Fibroblast of villous mesenchyme (primary cell): ENCODE measurements at places on chromosomes 5 and 9. TPM values are rescaled to one million over a fixed set of nuclear protein-coding genes. Genes with fewer than 3 reads are reported as not detected.

The PRSS3 gene
- 3.9 and 12.9 TPM in 2 replicates for total RNA-seq

GRCh38 chr5:34930462-34930844 is 1.1 kb downstream of the DNAJC21 start:
- peak; percentile 79 for DNase-seq

- peak; percentile 23 for DNase-seq
Measured at GRCh38 chr5:43312699-43313034, 545 bp downstream of the HMGCS1 start.

The PCDHGB4 gene
- total RNA-seq = 11.0 and 13.4 TPM in 2 replicates

The SLC1A1 gene
- total RNA-seq = 17.7 and 34.1 TPM in 2 replicates

The TNC gene
- total RNA-seq = 371 and 386 TPM in 2 replicates

- DNase-seq = no peak
Measured at GRCh38 chr5:143217804-143218160, 185.7 kb downstream of the NR3C1 start.

DNA sequence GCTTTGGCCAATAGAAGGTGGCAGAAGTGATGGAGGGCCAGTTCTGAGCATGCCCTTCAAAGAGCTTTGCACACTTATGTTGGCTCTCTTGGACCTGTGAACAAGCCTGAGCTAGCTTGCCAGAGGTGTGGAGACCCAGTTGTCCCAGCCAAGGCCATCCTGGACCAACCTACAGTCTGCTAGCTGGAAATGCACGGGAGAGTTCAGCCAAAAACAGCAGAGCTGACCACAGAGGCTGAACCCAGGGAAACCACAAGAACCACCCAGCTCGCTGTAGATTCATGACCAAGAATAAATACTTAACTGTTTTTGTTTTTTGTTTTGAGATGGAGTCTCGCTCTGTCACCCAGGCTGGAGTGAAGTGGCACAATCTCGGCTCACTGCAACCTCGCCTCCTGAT is 65.4 kb upstream of the HAND1 start:
- peak; percentile 10 for DNase-seq

GRCh38 chr9:79977074-79977435 is 405.3 kb downstream of the TLE4 start:
- DNase-seq = no peak

- no peak for DNase-seq
Measured at GRCh38 chr9:36402536-36402935, 2.5 kb upstream of the RNF38 start.

The PLPP7 gene
- 8.2 and 10.0 TPM in 2 replicates for total RNA-seq

- DNase-seq = peak; percentile 72
Measured at GRCh38 chr9:116144038-116144437, 9.6 kb upstream of the PAPPA start.

DNA sequence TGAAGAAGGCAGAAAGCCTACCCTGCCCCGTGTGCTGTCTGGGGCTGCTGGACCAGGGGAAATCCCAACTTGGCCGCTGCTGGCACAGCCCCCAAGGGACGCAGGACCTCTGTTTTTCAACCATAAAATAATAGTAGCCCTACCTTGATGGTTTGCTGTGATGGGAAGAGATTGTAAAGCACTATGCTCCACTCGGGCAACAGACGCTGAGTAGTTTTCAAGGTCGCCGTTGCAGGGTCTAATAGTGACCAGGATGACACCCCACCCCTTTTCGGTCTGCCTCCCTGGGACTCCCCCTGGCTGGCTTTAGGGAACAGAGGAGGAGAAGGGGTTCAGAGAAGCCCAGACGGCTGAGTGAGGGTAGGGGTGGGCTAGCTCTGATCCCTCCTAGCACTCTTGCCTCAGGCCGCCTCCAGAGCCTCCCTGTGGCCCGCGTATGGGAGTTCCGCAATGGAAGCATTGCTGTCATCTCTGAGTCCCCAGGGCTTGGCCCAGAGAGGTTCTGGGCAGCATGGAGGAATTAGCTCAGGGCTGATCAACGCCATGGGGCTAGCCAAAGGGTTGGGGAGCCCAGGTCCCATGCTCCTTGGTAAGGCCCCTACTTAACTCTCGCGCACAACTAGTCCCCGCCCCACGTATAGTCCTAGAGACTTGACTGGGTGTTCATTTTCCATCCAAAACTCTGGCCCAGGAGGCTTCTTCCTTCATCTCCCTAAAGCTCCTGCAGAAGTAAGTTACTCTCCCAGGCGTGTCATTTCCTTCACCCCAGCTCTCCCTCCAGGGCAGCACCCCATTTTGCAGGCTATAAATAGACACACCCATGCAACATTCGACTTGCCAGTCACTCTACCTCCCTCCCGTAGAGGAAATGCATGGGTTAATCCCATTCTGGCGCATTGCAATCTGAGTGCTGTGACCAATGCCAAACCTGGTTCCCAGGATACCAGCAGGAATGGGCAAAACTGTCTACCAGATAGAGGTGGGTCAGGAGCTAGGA is 1.1 kb upstream of the IRF1 start:
- DNase-seq = no peak

- DNase-seq = no peak
Measured at GRCh38 chr9:126980231-126980630, 65.6 kb downstream of the RALGPS1 start.

The NAA35 gene
- total RNA-seq = 20.9 and 28.5 TPM in 2 replicates

DNA sequence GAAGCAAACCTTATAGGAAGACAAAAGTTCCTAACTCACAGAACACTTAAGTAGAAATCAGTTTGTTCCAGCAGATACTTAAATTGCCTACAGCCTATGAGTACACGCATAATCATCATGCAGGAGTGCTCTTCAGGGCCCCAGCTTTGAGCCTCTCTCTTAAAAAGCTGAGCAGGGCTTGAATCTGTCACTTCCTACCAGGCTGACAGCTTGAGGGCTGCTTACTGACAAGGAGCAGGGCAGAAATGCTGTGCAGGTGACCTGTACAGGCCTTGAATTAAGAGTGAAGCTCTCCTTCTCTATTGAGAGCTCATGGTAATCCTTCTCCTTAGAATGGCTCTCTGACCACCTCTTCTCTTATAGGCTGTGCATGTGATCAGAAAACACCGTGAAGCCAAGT is 66.5 kb upstream of the MAST4 start:
- DNase-seq = no peak

GRCh38 chr9:98809311-98810101 is 2.0 kb downstream of the GALNT12 start:
- peak; percentile 59 for DNase-seq

DNA sequence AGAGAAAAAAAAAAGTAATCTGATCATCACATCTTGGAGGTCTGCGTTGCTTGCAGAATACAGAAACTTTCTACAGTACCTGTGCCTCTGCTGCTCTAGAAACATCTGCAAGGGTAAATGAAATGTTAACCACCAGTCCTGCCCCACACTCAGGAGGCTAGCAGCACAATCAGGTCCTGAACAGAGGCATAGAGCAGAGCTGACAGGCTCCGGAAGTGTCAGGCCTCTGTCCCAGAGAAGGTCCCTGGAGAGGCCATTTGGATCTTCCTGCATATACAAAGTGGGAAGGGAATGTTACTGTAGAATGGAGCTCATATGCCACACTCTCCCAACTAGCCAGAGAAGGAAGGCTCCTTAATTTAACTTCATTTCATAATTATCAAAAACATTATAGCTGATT is 7.2 kb downstream of the NRG2 start:
- no peak for DNase-seq

The GFI1B gene
- under 0.01 and 0.32 TPM in 2 replicates for total RNA-seq

DNA sequence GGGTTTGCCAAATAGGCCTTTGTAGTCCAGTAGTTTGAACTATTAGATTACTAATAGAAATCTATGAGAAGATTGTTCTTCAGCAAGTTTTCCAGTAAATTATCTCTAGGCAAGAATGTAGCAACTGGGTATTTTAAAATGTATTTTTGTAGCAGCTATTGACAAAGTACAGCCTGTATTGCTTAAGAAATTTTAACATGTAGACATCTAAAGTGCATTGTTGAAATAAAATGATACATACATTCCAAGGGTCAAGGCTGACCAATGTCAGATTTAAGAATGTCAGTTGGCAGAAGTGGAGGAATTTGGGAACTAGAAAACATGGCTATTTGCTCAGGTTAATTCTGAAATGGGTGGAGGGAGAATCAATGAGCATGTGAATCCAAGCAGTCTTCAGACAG is 57.5 kb upstream of the ZSWIM6 start:
- no peak for DNase-seq

The TAF11L8 gene
- total RNA-seq = not detected in 2 replicates

DNA sequence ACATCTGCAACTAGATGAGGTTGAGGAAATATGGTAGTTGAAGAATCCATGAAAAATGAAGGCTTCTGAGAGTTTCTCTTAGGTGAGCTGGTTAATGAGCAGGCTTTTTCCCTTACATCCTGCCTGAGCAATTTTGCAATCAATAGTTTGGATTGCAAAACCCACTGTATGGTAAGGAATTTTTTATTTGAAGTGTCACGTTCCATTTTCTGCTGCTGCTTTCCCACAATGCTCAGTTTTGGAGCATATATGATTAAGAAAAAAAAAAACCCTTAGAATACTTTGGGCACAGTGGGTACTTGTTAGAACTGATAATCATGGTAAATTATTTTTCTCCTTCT is 144.2 kb downstream of the PCSK1 start:
- peak; percentile 90 for DNase-seq

GRCh38 chr5:71836559-71837112 is 117.6 kb downstream of the CARTPT start:
- no peak for DNase-seq

DNA sequence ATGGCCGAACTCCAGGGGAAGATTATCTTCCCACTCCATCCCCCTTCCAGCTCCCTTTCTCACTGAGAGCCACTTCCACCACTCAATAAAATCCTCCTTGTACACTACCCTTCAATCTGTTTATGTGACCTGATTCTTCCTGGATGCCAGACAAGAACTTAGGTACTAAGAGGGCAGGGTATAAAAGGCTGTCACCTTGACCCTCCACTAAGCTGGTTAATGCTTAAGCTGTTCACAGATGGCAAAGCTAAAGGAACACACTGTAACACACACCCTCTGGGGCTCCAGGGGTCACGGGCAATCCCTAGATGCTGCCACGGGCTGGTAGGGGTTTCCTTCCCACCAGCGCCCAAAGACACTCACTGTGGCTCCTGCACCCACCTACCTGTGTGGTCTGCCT is 58.6 kb upstream of the IL6ST start:
- DNase-seq = no peak

- DNase-seq = no peak
Measured at GRCh38 chr5:111251921-111252320, 27.7 kb downstream of the CAMK4 start.

DNA sequence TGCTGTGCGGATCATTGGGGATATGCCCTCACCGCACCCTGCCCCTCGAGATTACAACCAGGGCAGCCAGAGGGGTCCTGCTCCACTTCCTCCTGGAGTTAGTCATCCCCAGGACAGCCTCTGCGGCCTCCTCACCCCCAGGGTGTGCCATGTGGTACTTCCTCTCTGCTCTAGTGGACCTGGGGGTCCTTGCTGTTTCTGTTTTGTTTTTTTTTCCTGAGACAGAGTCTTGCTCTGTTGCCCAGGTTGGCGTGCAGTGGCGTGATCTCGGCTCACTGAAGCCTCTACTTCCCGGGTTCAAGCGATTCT is 5.2 kb upstream of the FCN1 start:
- no peak for DNase-seq

- DNase-seq = no peak
Measured at GRCh38 chr5:6754766-6755165, 41.5 kb downstream of the TENT4A start.

DNA sequence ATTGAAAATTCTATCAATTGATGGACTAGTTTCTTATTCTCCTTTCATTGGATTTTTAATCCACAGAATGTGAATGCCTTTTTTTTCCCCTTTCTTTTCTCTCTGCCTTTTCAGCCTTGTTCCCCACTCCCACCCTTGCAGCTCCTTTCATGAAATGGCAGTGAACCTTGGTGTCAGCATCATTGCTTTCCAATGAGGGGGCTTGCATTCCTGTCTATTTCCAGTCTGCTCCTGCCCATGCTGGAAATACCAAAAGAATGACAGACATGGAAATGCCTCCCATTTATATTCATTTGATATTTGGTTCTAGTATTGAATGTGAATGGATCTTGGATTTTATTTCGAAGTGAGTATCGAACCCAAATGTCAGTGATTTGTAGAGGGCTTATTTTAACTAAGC is 162.7 kb upstream of the SGCD start:
- DNase-seq = no peak

- no peak for DNase-seq
Measured at GRCh38 chr5:54886866-54887265, 98.5 kb downstream of the ESM1 start.

The PRR7 gene
- total RNA-seq = 4.5 and 4.7 TPM in 2 replicates

GRCh38 chr9:127890053-127890452 is 9.3 kb downstream of the ST6GALNAC6 start:
- no peak for DNase-seq

DNA sequence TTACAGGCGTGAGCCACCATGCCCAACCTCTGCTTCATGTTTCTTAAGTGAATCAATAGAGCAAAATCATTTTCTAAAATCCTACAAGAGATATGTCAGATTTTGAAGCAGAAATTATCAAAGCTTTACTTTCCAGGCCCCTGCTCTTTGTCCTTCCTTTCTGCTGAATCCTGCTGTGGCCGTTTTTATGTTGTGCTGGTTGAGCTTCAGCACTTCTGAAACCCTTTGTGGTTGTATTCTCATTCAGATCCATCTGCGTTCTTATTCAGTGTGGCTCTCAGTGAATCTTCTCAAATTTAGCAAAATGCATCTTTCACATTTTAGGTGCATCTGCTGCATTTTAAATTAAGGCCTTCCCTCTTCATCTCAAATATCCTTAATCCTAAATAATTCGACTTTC is 26.0 kb downstream of the JMY start:
- no peak for DNase-seq

The TAF11L10 gene
- total RNA-seq = not detected in 2 replicates

The OGN gene
- not detected in 2 replicates for total RNA-seq

GRCh38 chr5:59276325-59276675 is 617.2 kb downstream of the PDE4D start:
- DNase-seq = no peak
